ENCODE measurements at places on chromosomes 6 and 20. TPM values are rescaled to one million over a fixed set of nuclear protein-coding genes. Genes with fewer than 3 reads are reported as not detected.
A peak's percentile ranks its signal among the peaks of the same experiment; 100 is the strongest.

DNA sequence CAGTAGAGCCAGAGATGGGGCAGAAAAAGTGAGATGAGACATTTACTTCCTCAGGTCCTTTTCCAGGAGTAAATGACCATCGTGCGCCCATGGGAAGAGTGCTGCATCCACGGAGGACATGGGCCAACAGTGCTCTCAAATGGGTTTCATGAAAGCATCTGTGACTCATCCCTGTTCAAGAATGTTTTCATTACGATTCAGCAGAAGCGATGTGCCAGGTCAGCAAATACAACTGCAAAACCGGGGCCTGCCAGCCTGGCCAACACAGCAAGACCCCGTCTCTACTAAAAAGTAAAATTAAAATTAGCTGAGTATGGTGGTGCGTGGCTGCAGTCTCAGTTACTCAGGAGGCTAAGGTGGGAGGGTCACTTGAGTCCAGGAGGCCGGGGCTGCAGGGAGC, 125.1 kb downstream of the LY86 start:
- H3K27ac ChIP-seq = peak overlapping the region; percentile 80
- no peaks in the 10 kb centered on the region for H3K27me3 ChIP-seq
- DNase-seq = no peak
- no peak overlapping the region for H3K4me3 ChIP-seq
- no peaks in the 10 kb centered on the region for H3K36me3 ChIP-seq
- H3K4me1 ChIP-seq = peaks cover 31% of the 10 kb centered on the region

GRCh38 chr20:21702553-21703470, 2.7 kb upstream of the PAX1 start:
- peaks cover 8% of the 10 kb centered on the region for H3K4me1 ChIP-seq
- H3K36me3 ChIP-seq = no peaks in the 10 kb centered on the region
- peaks cover 99% of the 10 kb centered on the region for H3K27me3 ChIP-seq
- H3K4me3 ChIP-seq = peak overlapping the region; percentile 24
- no peak overlapping the region for H3K27ac ChIP-seq

DNA sequence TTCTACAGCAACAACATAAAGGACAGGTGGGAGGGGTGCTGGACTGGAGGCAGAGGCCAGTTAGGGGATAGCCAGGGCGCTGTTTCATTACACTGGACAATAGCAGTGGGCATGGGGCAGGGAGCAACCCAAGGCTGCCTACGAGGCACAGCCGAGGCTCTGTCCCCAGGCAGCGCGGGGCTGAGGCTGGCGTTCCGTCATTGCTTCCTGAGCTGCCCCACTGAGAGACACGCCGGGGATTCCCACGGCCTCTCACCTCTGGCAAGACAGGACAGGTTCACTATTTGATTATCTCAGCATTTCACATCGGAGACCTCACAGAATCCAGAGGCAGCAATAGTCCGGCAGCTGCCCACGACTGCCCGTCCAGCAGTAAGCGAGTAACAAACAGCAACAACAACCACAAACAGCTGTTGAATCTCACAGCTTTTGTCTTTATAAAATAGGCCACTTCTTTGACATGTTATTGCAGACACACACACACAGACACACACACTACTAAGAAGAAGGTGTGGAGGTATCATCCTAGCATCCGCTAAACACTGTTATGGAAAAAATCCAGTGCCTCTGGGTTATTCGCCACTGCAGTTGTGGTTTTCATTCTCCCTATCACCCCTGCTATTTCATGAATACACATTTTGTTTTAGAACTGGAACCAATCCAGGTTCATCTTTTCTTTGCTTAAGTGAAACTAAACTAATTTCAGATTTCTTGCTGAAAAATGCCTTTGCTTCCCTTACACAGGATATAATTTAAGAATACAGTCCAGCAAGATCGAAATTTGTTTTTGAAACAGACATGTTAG, 19.5 kb downstream of the KIF25 start:
- no peaks in the 10 kb centered on the region for H3K27me3 ChIP-seq
- no peaks in the 10 kb centered on the region for H3K36me3 ChIP-seq
- H3K4me3 ChIP-seq = no peak overlapping the region
- no peak overlapping the region for H3K27ac ChIP-seq
- peaks cover 5% of the 10 kb centered on the region for H3K4me1 ChIP-seq

GRCh38 chr6:15870333-15871043, 207.7 kb upstream of the DTNBP1 start:
- no peak overlapping the region for H3K27ac ChIP-seq

DNA sequence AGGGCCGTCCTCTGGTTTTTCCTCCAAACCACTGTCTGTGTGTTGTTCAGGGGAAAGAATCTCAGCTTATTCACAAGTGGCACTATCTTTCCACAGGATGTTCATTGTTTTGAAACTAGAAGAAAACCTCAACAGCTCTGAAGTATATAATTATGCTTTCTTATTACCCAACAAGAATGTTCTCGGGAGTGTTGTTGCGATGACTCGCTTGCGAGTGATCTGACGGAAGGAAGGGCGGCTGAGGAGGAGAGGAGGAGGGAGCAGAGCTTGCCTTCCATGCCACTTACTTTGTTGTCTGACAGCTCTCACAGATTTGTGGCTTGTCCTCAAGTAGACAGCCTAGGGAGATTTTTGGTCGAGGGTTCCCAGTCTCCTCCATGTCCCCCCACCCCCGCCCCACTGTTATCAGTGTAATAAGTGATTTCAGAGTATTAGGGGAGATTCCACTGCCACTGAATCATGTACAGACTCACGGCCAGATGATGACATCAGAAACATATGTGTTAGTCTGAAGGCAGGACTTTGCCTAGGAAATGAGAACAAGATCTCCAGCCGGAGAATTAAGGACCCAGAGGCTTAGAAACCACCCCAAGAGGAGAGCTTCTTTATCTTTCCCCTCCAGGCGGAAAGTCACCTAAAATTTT, 80.7 kb upstream of the CCN6 start:
- H3K27me3 ChIP-seq = no peaks in the 10 kb centered on the region
- DNase-seq = peak; percentile 20
- no peaks in the 10 kb centered on the region for H3K4me1 ChIP-seq
- H3K4me3 ChIP-seq = no peak overlapping the region
- H3K27ac ChIP-seq = peak overlapping the region; percentile 51

DNA sequence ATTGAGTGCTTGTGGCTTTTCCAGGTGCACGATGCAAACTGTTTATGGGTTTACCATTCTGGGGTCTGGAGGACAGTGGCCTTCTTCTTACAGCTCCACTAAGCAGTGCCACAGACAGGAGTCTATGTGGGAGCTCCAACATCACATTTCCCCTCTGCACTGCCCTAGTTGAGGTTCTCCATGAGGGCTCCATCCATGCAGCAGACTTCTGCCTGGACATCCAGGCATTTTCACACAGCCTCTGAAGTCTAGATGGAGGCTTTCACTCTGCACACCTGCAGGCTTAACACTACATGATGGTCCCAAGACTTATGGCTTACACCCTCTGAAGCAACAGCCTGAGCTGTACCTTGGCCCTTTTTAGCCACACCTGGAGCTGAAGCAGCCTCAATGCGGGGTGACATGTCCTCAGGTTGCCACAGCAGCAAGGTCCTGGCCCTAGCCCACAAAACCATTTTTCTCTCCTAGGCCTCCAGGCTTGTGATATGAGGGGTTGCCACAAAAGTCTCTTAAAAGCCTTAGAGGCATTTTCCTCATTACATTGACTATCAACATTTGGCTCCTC, 552.2 kb downstream of the TFAP2A start:
- no peaks in the 10 kb centered on the region for H3K4me1 ChIP-seq
- H3K27ac ChIP-seq = no peak overlapping the region
- H3K36me3 ChIP-seq = no peaks in the 10 kb centered on the region
- DNase-seq = no peak
- H3K4me3 ChIP-seq = no peak overlapping the region

GRCh38 chr6:25689966-25690365, 38.0 kb downstream of the SCGN start:
- DNase-seq = no peak
- H3K36me3 ChIP-seq = no peaks in the 10 kb centered on the region
- no peak overlapping the region for H3K4me3 ChIP-seq
- H3K27me3 ChIP-seq = no peaks in the 10 kb centered on the region

GRCh38 chr6:4268171-4268570, 132.8 kb upstream of the ECI2 start:
- no peak for DNase-seq
- no peaks in the 10 kb centered on the region for H3K4me1 ChIP-seq
- no peak overlapping the region for H3K4me3 ChIP-seq
- no peaks in the 10 kb centered on the region for H3K27me3 ChIP-seq
- no peaks in the 10 kb centered on the region for H3K36me3 ChIP-seq

- H3K4me3 ChIP-seq = no peak overlapping the region
- no peak overlapping the region for H3K27ac ChIP-seq
- H3K27me3 ChIP-seq = no peaks in the 10 kb centered on the region
- H3K4me1 ChIP-seq = no peaks in the 10 kb centered on the region
Measured at GRCh38 chr20:3193806-3194616, 10.5 kb downstream of the DDRGK1 start.

DNA sequence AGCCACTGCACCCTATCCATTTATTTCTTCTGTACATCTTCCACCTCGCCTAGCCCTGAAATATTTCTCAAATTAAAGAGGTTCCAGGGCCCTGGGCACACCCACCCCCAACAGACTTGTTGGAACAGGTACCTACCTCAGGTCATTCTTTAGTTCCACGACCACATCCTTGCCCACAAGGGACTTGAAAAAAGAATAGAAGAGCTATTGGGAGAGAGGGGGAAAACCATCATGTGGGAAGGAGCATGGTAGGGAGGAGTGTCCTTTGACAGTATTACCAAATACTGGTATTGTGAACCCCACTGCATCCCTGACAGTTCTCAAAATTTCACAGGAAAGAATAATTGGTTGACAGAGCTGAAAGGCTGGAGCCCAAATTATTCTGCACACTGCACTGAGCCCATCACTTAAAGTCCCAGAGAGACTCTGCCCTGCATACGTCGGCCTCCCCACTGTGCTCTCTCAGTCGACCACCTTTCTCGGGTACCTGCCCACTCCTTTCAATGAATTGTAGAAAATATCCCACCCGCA, 762 bp downstream of the LSM2 start:
- H3K4me3 ChIP-seq = peak overlapping the region; percentile 55
- no peak for DNase-seq
- peak overlapping the region; percentile 97 for H3K27ac ChIP-seq

GRCh38 chr20:18851629-18852028, 38.0 kb downstream of the SCP2D1 start:
- no peaks in the 10 kb centered on the region for H3K36me3 ChIP-seq
- DNase-seq = no peak
- no peaks in the 10 kb centered on the region for H3K27me3 ChIP-seq
- H3K4me3 ChIP-seq = no peak overlapping the region
- H3K4me1 ChIP-seq = no peaks in the 10 kb centered on the region
- no peak overlapping the region for H3K27ac ChIP-seq

DNA sequence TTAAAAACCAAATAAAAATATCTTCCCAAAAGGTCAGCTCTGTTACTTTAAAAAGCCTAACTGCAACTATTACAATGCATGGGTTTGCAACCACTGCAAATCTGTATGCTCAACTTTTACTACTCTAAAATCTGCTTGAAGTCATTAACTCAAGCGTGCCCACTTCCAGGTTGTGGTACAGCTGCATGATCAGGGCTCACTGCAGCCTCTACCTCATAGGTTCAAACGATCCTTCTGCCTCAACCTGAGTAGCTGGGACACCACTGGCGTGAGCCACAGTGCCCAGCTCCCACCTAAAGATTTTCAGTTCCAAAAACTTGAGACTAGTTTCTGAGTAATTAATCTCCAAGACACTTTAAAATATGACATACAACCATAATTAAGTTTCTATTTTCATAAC, 8.2 kb downstream of the DIDO1 start:
- H3K4me1 ChIP-seq = peaks cover 85% of the 10 kb centered on the region
- DNase-seq = no peak
- H3K27me3 ChIP-seq = no peaks in the 10 kb centered on the region
- no peaks in the 10 kb centered on the region for H3K36me3 ChIP-seq
- no peak overlapping the region for H3K4me3 ChIP-seq

DNA sequence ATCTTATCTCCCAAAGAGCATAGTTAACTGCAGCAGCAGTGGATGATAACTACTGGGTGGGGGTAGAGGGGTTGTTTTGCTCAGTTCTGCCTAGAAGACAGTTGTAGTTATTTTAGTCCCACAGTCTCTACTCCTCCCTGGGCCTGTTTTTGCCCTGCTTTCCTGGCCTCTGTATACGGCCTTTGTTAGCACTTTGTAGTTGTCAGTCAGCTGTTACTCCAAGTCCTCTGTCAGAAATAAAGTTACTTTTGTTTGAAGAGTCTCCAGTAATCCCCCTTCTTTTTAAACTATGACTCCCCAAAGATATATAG, 113.9 kb downstream of the SLC16A10 start:
- peaks cover 7% of the 10 kb centered on the region for H3K4me1 ChIP-seq
- no peak overlapping the region for H3K27ac ChIP-seq
- no peaks in the 10 kb centered on the region for H3K27me3 ChIP-seq

GRCh38 chr6:43095939-43096338, 19.8 kb downstream of the PTK7 start:
- no peak overlapping the region for H3K4me3 ChIP-seq
- peaks cover 6% of the 10 kb centered on the region for H3K4me1 ChIP-seq
- no peak overlapping the region for H3K27ac ChIP-seq
- H3K27me3 ChIP-seq = no peaks in the 10 kb centered on the region
- H3K36me3 ChIP-seq = no peaks in the 10 kb centered on the region

- no peak for DNase-seq
- H3K4me1 ChIP-seq = no peaks in the 10 kb centered on the region
- no peaks in the 10 kb centered on the region for H3K36me3 ChIP-seq
- no peak overlapping the region for H3K27ac ChIP-seq
- H3K27me3 ChIP-seq = no peaks in the 10 kb centered on the region
Measured at GRCh38 chr20:7272512-7272911, 505.0 kb downstream of the BMP2 start.

GRCh38 chr6:88748141-88748540, 215.3 kb downstream of the RNGTT start:
- DNase-seq = no peak
- no peak overlapping the region for H3K27ac ChIP-seq
- H3K4me1 ChIP-seq = no peaks in the 10 kb centered on the region
- H3K27me3 ChIP-seq = no peaks in the 10 kb centered on the region
- H3K36me3 ChIP-seq = no peaks in the 10 kb centered on the region

DNA sequence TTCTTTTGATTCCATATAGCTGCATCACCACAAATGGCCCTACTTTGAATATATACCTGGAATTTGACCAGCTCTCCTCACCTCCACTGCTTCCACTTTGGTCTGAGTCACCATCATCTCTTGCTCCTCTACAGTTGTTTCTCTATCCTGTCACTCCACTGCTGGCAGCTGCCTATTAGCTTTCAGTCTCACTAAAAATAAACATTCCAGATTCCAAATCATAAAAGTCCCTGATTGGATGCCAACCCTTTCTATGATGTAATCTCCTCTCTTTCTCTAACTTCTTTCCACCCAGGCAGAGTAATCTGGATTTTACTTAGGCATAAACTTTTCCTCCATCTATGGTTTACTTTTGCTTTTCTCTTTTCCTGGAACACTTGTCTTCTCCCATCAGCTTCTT, 49.1 kb downstream of the RFPL4B start:
- no peaks in the 10 kb centered on the region for H3K27me3 ChIP-seq
- no peak overlapping the region for H3K4me3 ChIP-seq
- H3K27ac ChIP-seq = no peak overlapping the region
- no peak for DNase-seq

Gene DEFB124
- total RNA-seq = not detected

Gene CLDN20
- total RNA-seq = not detected

Gene CD93
- 14.3 TPM for total RNA-seq

Gene RAB32
- total RNA-seq = 3.7 TPM
